Fibroblast of skin of left quadriceps (primary cell): ENCODE measurements at places on chromosomes 16 and 17.

DNA sequence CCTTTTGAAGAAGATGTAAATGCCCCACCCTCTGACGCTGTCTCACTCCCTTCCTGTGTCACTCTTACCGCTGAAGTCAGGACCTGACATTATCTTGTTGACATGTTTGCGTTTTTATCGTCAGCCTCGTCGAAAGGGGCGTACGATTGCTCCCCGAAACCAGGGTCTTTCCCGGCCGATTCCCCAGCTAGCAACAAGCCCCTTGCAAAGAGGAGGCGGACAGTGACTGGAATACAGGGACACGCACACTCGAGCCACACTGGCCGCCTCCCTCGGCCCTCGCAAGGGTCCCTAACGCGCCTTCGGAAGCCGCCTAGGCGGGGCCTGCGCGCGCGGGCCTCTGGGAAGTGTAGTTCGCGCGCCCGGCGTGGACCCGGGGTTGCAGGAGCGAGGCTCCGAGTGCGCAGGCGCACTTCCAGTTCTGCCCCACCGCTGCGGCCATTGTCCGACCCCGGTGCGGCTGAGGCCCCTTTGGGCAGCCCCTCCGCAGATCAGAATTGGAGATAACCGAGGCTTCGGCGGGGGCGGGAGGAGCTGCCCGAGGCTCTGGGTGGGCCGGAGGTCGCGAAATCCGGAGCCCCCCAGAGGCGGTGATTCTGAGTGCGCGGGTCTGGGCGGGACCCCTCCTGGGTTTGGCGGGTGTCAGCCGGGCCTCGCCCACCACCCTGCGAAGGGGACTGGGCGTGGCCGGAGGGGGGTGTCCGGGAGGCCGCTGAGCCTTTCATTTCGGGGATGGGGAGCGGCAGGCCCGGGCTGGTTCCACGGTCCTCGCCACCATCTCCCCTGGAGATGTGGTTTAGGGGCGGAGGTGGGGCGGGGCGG lies at the start of gene ZFP90:
ZFP90 (plus strand) TSS at position 412 of the 822 bp plus-strand sequence. CDS start 502 bp downstream, outside the sequence.
- peak; percentile 66 for DNase-seq

- DNase-seq = peak; percentile 43
Observed at GRCh38 chr17:31394544-31394943, 3.1 kb downstream of the RAB11FIP4 start.

DNA sequence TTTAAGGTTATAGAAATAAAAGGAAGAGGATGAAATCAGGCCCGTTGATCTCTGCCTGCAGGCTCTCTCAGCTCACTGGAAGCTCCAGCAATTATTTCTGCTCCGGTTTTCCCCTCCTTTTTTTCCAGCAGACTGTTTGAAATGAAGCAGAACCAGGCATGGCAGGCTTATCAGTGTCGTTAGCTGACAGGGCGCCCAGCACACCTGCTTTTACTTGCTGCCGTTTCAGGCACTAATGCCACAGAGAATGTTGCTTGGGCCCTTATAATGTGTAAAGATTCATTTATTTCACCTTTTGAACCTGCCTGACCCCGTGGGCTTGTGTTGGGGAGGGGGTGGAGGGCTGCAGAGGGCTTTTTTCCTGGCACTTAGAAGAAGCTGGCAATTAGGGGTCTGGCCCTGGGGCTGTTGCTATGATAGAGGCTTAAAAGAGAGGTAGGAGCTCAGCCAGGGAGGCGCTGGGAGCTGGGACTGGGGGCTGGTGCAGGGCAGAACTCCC lies 108.1 kb downstream of the IRX3 start:
- no peak for DNase-seq

- no peak for DNase-seq
Observed at GRCh38 chr17:33057564-33057963, 65.9 kb downstream of the SPACA3 start.

GRCh38 chr17:44207319-44207718 lies 7.6 kb upstream of the ATXN7L3 start:
- no peak for DNase-seq

DNA sequence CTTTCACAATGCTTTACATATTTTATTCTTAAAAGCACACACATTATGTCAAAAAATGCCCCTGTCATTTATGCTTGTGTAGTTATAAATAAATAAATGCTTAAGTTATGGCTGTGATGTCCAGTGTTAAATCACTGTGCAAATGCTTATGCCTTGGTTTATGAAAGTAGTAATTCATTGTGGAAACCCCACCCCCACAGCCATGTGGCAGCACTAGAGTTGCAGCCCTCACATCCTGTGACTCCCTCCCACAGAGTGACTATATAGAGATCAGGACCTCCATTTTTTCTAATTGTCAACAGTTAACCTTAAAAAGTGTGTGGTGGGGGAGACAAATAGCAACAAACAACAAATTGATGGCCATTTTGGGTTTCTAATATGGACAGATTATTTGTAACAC lies 2.4 kb downstream of the SKAP1 start:
- DNase-seq = no peak

GRCh38 chr16:63129411-63130125 lies 1093.3 kb upstream of the CDH8 start:
- DNase-seq = no peak

DNA sequence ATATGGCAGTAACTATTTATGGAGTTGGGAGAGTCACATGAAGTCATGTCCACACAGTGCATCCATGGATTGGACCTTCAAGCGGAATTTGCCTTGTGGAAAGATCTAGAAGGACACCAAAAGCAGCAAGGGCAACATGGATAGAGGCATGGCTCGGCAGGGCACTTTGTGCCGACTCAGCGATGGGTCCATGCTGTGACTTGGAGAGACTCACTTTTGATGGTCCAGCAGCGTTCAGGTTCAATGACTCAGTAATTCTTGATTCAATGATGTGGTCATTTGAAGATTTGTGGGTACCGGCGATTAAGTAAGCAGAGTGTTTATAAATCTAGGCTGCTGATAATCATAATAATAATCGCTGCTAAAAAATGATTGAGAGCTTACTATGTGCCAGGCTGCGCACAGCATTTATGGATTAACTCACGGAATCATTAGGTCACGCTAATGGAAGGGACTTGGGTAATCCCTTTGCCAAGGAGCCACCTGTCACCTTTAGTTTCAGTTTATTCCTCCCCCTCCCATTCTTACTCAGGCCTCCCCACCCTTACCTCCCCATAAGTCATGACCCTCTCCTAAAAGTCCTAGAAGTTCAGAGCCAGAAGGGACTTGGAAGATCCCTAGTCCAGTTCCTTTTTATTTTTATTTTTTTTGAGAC lies 127.5 kb upstream of the CRHR1 start:
- no peak for DNase-seq

DNA sequence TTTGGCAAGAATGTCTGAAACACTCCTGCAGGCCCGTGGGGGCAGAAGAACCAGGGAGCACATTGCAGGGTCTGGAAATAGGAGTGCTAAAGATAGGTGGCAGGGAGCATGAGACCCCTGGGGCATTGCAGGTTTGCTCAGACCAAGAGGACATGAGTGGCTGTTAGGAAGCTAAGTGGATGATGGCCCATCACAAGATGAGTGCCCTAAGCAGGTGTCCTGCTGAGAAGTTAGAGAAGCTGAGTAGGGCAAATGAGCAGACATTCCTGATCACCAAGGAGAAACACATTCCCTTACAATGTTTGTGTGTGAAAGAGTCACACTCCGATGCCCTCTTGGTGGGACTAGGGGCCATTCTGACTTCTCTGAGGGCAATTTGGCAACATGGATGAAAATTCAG lies 9.9 kb downstream of the MLYCD start:
- no peak for DNase-seq

DNA sequence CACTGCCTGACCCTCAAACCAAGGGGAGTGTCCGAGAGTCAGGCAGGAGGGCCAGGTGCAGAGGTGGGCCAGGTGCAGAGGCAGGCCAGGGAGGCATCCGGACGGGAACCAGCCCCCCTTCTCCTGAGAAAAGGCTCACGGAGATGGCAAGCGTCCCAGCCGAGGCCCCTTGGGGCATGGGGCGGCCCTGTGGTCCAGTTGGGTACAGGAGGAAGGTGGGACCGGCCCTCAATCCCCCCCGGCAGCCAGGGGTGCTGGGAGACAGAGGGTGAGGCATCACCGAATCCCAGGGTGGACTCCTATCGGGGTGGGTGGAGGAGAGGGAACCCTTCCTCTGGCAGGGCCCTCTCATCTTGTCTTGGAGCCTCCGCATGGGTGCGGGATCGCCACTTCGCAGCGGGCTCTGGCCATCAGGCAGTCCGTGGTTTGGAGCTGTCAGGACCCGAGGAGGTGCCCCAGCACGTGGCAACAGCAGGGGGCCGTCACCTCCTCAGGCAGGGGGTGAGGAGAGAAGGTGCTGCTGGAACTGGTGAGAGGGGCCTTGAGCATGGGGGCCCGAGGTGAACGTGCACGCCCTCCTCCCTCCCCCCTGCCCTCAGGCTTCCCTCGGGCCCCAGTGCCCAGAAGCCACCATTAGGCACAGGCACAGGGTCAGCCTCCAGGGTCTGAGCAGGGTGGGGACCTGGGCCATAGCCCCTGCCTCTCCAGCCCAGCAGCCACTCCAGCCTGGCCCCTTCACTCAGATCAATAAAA lies 38.7 kb upstream of the SLC38A10 start:
- DNase-seq = no peak

GRCh38 chr17:19938736-19939135 lies 38.9 kb downstream of the AKAP10 start:
- no peak for DNase-seq

DNA sequence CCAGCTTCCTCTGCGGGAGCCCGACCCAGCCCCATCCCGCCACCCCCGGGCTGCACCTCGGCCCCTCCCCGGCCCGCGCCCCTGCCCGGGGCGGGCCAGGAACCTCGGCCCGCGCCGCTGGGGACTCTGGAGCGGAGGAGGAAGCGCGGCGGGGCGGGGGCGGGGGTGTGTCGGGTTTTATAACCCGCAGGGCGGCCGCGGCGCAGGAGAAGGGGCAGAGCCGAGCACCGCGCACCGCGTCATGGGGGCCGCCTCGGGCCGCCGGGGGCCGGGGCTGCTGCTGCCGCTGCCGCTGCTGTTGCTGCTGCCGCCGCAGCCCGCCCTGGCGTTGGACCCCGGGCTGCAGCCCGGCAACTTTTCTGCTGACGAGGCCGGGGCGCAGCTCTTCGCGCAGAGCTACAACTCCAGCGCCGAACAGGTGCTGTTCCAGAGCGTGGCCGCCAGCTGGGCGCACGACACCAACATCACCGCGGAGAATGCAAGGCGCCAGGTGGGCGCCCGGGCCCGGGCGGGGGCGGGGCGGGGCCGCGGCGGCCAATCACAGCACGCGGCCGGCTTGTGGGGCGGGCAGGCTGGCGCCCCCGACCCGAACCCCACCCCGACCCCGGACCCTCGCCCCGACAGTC lies at the start of gene ACE:
ACE (plus strand) TSS at position 208 of the 626 bp plus-strand sequence; CDS start at position 242, 34 bp downstream.
- no peak for DNase-seq

GRCh38 chr16:5738586-5738985 lies 641.0 kb upstream of the EEF2KMT start:
- no peak for DNase-seq

DNA sequence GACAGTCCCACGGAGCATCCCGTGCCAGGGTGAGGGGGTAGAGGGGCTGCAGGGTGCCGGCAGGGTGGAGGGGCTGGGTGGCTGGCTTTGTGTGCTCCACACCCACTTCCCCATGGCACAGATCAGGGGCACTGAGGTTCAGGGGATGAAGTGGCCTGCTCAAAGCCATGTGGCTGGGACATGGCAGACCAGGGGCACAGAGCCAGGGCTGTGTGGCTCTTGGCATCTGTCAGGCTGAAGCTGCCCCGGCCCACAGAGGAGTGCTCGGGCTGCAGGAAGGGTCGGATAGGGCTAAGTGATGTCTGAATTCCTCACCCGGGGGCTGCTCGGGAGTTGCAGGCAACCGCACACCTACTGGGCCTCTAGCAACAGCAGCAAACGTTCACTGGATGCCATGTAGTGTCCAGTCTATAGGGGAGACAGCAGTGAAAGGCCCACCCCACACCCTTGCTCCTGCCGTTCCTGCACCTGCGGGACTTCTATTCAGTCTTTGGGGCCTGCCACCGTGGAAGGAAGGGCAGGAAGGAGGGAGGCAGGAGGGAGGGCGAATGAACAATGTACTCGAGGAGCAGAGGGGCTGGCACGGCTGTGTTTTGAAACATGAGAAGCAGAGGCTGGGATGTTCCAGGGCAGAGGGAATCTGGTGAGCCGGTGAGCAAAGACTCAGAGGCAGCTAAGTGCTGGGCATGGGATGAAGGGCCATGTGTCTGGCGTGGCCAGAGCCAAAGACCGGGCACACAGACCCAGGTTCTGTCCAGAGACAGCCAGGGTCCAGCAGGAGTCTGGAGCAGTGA lies 15.1 kb downstream of the SLC5A10 start:
- no peak for DNase-seq

DNA sequence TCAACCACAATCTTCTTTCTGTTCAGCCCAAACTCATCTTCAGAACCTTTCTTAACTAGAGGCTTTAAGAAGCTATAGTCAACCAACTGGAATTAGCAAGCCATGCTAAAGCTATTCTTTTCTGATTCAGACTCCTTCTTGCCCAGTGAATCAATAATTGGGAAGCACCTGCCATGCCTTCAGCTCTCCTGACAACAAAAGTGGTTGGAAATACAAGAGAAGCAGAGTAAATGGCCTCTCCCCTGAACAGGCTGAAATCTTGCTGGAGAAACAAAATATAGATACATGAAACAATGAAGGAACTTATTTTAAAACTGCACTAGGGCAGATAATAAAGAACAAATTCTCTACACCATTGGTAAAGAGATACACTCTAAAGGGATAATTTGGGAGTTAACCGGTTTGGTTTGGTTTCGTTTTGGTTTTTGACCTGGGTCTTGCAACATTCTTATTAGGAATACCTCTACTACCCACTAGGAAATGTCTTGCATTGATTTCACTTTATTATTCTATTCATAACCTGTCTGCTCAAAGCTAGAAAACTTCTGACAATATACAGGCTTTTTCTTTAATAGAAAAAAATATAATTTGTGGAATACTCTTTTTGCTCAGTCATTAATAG lies 173.6 kb upstream of the DYNLRB2 start:
- no peak for DNase-seq

GRCh38 chr17:47288531-47289116 lies 35.0 kb downstream of the ITGB3 start:
- no peak for DNase-seq

GRCh38 chr16:67154578-67155294 lies 3.9 kb upstream of the B3GNT9 start:
- DNase-seq = no peak

GRCh38 chr16:48409839-48410632 lies 24.8 kb upstream of the SIAH1 start:
- DNase-seq = peak; percentile 65

GRCh38 chr16:78444-79150 lies 572 bp downstream of the MPG start:
- no peak for DNase-seq

- no peak for DNase-seq
Observed at GRCh38 chr16:24396350-24397271, 140.5 kb downstream of the CACNG3 start.
